Activated naive CD8-positive, alpha-beta T cell treated with anti-CD3 and anti-CD28 coated beads for 36 hours (primary cell): ENCODE measurements at places on chromosomes 6 and 20. TPM values are rescaled to one million over a fixed set of nuclear protein-coding genes. Genes with fewer than 3 reads are reported as not detected.
A peak's percentile ranks its signal among the peaks of the same experiment; 100 is the strongest.

DNA sequence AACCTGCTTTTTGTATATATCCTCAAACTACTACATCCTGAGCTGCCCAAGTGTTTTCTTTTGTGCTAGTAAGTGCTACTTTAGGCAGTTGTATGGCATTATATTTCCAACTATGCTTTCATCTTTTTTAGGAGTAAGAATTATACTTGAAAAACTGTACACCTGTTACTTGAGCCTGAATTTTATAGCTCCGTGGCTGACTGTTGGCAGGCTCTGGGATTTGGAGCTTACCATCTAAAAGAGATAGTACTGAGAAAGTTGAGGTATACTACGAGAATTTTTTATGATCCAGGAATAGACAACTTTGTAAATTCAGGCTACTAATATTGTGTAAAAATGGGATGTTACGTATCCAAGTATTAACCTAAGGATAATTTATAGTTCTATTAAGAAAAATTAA, 32.4 kb downstream of the RNF217 start:
- H3K36me3 ChIP-seq, result no peaks in the 10 kb centered on the region
- no peak overlapping the region for H3K27ac ChIP-seq
- no peak for DNase-seq
- H3K4me3 ChIP-seq, result no peak overlapping the region
- no peaks in the 10 kb centered on the region for H3K4me1 ChIP-seq

GRCh38 chr6:5674141-5674540, 332.6 kb downstream of the NRN1 start:
- no peak overlapping the region for H3K27ac ChIP-seq
- peaks cover 15% of the 10 kb centered on the region for H3K36me3 ChIP-seq
- H3K27me3 ChIP-seq, result no peaks in the 10 kb centered on the region
- no peak for DNase-seq

GRCh38 chr6:56957856-56958255, 2.9 kb downstream of the BEND6 start:
- H3K4me3 ChIP-seq, result no peak overlapping the region
- H3K4me1 ChIP-seq, result peaks cover 17% of the 10 kb centered on the region
- no peak for DNase-seq
- no peak overlapping the region for H3K27ac ChIP-seq
- peaks cover 60% of the 10 kb centered on the region for H3K27me3 ChIP-seq
- H3K36me3 ChIP-seq, result no peaks in the 10 kb centered on the region

- H3K4me3 ChIP-seq, result no peak overlapping the region
- peaks cover 25% of the 10 kb centered on the region for H3K4me1 ChIP-seq
- no peaks in the 10 kb centered on the region for H3K27me3 ChIP-seq
Observed at GRCh38 chr6:150897400-150897943, 32.0 kb downstream of the MTHFD1L start.

DNA sequence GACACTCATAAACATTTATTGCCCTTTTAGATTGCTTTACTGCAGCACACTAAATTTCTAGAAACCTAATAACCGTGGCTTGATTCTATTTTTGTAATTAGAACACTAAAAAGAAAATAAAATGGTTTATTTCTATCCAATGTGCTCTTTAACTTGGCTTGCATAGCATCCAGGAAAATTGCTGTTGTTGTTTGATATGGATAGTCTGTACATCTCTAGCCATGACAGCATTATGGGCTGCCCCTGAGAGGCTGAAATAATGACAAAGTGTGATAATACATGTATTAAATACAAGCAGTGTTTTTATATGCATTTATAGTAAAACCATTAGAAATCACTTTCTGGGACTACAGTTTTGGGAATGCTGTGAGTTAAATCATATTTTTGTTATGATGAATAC, 472.5 kb downstream of the EPM2A start:
- no peak overlapping the region for H3K27ac ChIP-seq
- H3K27me3 ChIP-seq, result no peaks in the 10 kb centered on the region
- no peak for DNase-seq
- no peaks in the 10 kb centered on the region for H3K4me1 ChIP-seq
- no peaks in the 10 kb centered on the region for H3K36me3 ChIP-seq

DNA sequence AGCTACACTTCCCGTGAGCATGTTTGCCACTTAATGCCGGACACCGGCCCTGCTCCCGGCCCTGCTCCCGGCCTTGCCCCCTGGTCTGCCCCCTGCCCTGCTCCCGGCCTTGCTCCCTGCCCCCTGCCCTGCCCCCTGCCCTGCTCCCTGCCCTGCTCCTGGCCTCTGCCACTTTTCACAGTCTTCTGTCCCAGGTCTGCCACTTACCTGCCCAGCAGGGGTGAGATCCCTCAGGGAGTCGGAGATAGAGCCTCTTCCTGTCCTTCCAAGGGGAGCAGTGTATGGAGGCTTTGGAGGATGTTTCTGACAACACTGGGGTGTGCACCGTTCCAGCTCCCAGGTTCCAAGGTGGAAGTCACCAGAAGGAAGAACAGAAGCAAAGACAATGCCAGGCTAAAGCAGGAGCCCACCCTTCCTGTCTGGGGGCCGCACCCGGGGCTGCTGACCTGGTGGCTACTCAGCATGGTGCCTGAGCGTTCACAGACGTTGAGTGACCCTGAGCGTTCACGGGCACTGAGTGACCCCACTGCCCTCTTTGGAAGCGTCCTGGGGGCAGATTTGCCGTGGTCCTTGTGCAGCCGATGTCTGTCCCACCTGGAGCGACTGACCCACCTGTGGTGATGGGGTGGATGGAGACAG, 199.8 kb downstream of the DLL1 start:
- H3K4me3 ChIP-seq, result no peak overlapping the region
- H3K27me3 ChIP-seq, result peaks cover 3% of the 10 kb centered on the region
- peak overlapping the region; percentile 69 for H3K27ac ChIP-seq
- no peak for DNase-seq

DNA sequence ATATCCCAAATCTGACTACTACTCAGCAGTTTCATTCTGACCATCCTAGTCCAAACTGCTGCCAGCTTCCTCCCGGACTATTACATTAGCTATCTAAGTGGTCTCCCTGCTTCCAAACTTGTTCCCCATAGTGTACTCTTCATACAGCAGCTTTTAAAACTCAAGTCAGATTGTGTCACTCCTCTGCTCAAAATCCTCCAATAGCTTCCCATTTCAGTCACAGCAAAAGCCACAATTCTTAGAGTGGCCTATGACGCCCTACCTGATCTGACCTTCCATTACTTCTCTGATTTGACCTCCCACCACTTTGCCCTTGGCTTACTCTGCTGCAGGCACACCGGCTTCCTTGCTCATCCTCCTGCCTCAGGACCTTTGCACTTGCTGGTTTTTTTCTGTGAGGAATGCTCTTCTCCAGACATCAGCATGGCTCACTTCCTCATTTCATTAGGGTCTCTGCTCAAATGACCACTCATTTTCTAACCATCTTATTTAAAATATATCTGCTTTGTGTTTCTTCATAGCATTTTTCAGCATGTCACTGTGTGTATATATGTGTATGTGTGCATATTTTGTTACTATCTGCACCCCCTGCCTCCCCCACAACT, 111.1 kb upstream of the DTNBP1 start:
- no peak overlapping the region for H3K27ac ChIP-seq
- no peak for DNase-seq
- H3K4me1 ChIP-seq, result peaks cover 22% of the 10 kb centered on the region
- H3K27me3 ChIP-seq, result peaks cover 18% of the 10 kb centered on the region

GRCh38 chr6:73942592-73943186, 246.7 kb downstream of the CD109 start:
- H3K4me3 ChIP-seq, result no peak overlapping the region
- no peaks in the 10 kb centered on the region for H3K4me1 ChIP-seq
- no peak overlapping the region for H3K27ac ChIP-seq
- DNase-seq, result no peak
- no peaks in the 10 kb centered on the region for H3K27me3 ChIP-seq

DNA sequence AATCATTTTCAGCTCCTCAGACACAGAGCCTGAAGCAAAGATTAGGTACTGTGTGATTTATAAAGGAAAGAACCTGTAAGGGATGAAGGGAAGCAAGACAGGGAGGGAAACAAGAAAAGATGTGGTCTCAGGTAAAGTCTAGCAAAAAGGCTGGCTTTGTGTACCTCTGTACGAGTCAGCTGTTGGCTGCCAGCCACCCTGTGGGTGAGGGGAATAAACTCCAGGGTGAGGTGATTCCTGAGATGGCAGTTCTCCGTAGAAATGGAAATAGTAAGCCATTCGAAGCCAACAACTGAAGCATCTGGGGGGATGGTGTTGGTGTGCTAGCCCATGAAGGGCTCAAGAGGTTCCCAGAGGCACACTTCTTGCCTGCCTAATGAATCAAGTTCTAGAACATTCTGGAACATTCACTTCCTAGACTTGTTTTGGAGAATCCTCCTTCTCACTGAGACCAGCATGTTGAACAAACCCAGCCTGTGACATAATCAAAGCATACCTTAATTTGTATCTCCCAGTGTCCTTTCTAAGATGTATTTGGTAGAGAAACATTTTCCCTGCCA, 10.6 kb upstream of the TTPAL start:
- H3K27me3 ChIP-seq, result no peaks in the 10 kb centered on the region
- H3K27ac ChIP-seq, result no peak overlapping the region
- H3K4me3 ChIP-seq, result no peak overlapping the region
- no peaks in the 10 kb centered on the region for H3K4me1 ChIP-seq
- no peak for DNase-seq

Gene LST1
- 29.1 TPM for total RNA-seq

Gene TUBB2B
- 0.25 TPM for total RNA-seq

Gene HLA-DQA1
- 5.3 TPM for total RNA-seq
